Keratinocyte (primary cell): ENCODE measurements at places on chromosomes 12 and 14. TPM values are rescaled to one million over a fixed set of nuclear protein-coding genes. Genes with fewer than 3 reads are reported as not detected.

KSR2 gene
- under 0.01 to 0.01 TPM (median 0.01 TPM) in 3 replicates for polyA plus RNA-seq

GRCh38 chr14:93490001-93490400 is 59.3 kb downstream of the UNC79 start:
- no peak for DNase-seq
- no peaks in the 10 kb centered on the region for H3K36me3 ChIP-seq
- H3K4me3 ChIP-seq = no peak overlapping the region
- no peaks in the 10 kb centered on the region for H3K27me3 ChIP-seq

DNA sequence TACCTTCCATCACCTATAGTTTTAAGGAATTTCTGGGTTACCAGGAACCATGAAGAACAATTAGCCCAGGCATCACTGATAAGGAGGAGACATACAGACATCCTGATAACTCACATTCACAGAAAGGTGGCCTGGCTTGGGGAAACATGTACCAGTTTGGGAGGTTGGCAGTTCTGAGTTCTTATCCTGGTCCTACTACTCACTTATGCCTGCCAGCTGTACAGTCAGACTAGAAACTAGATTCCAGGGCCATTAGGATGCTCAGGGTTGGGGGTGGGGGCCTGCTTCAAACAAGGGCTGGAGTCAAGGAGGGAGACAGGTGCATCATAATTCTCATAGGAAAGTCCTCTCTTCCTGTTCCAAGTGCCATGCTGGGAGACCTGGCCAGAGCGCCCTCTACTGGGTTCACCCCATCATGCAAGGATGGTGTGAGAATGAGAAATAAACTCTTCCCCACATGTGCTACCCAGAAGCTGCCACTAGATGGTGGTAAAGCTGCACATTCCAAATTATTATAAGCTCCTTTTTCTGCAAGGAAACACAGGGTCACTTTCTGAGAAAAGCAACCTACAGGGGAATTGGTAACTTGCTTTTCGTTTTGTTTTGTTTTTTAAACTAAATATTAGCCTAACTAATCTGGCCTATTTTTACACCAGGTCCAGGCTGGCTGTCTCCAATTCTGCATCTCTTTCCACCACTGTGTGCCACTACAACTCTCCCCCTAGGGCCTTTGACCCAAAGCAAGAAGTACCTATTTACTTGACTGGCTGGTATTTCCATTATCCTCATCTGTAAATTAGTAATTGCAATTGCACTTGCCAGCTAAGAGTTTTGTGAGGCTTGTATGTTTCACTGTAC is 14.5 kb downstream of the OAS2 start:
- H3K27me3 ChIP-seq = no peaks in the 10 kb centered on the region
- peak; percentile 41 for DNase-seq
- H3K27ac ChIP-seq = no peak overlapping the region
- no peak overlapping the region for H3K4me3 ChIP-seq

- H3K4me3 ChIP-seq = no peak overlapping the region
- H3K27me3 ChIP-seq = no peaks in the 10 kb centered on the region
- no peak for DNase-seq
- H3K36me3 ChIP-seq = no peaks in the 10 kb centered on the region
- no peaks in the 10 kb centered on the region for H3K4me1 ChIP-seq
These were observed 351.6 kb upstream of the TBX3 start for GRCh38 chr12:115035535-115036107.

DNA sequence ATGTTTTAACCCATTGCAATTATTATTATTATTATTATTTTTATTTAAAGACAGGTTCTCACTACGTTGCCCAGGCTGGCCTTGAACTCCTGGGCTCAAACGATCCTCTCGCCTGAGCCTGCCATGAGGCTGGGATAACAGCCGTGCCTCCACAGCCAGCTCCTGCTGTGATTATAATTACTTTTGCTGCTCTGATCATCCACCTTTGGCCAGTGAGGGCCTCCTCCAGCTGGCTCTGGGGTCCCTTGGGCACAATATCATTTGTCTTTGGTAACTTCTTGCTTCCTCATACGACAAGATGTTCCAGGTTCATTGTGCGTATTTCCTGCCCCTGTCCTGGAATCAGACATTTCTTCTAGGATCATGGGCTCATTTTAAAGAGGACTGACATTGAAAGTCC is 28.4 kb downstream of the LRTM2 start:
- H3K27ac ChIP-seq = no peak overlapping the region
- no peak overlapping the region for H3K4me3 ChIP-seq
- no peak for DNase-seq
- H3K27me3 ChIP-seq = peaks cover 27% of the 10 kb centered on the region
- no peaks in the 10 kb centered on the region for H3K36me3 ChIP-seq

DNA sequence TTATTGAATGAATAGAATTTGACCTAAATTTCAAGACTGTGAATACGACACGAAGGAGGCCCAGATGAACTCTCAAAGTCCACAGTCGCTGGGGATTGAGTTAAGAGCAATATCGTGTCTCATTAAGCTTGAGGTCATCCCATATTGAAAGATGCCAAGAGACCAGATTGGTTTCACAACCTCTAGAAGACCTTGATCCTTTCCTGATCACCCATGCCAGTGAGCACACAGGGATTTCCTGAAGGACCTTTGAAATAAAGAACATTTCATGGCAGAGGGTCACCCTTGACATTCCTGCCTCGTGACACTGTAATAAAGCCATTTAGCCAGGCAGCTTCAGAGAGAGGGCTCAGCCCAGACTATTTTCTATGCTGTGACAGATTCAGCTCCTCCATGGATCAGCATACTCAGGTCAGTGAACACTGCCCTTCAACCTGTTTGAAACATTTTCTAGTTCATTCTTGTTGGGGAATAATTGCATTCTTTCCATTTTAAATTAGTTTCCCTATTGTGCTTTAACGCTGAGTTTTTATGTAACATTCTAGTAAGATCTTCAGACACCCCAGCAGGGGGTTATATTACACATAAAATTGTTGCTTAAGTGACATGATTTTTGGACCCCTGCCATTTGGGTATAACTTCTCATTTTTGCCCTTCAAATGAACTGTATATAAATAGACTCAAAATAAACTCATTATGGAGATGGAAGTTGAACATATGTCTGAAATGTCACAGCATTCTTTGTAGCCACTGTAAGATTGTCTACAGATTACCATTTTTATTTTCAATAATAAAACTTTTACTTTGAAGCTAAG is 213.2 kb downstream of the C12orf50 start:
- H3K36me3 ChIP-seq = no peaks in the 10 kb centered on the region
- no peaks in the 10 kb centered on the region for H3K27me3 ChIP-seq
- no peak overlapping the region for H3K4me3 ChIP-seq
- H3K4me1 ChIP-seq = peaks cover 19% of the 10 kb centered on the region
- no peak for DNase-seq
- no peak overlapping the region for H3K27ac ChIP-seq

GRCh38 chr14:104800771-104801519 is at the start of gene ZBTB42:
Gene ZBTB42, plus strand, starts transcription at chr14:104801101. Its CDS starts 97 bp downstream, at chr14:104801198.
- peaks cover 16% of the 10 kb centered on the region for H3K27me3 ChIP-seq
- H3K4me1 ChIP-seq = peaks cover 8% of the 10 kb centered on the region
- H3K36me3 ChIP-seq = no peaks in the 10 kb centered on the region
- no peak within 1 kb of the TSS for H3K27ac ChIP-seq
- H3K4me3 ChIP-seq = peak within 1 kb of the TSS; percentile 37
- no peak for DNase-seq

DNA sequence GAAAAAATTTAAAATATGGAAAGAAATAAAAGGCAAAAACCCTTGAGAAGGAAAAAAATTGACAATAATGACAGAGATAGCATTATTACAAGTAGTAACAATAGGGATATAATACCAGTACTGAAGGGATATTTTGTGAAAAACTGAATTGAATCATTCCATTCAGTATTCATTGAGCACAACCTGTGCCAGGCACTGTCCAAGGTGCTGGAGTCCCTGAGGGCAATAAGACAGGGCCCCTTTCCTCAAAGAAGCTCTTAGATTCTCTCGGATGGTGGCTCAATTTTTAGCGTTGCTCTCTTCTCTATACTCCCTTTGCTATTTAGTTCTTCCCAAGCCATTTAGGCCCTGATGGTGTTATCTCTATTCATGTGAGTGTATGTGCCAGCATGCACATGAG is 34.3 kb upstream of the GAS2L3 start:
- H3K27ac ChIP-seq = no peak overlapping the region
- H3K4me3 ChIP-seq = no peak overlapping the region
- DNase-seq = no peak
- H3K4me1 ChIP-seq = no peaks in the 10 kb centered on the region
- no peaks in the 10 kb centered on the region for H3K27me3 ChIP-seq

KLRC3 gene
- not detected in 3 replicates for polyA plus RNA-seq

GRCh38 chr12:12999271-12999958 is 650 bp downstream of the HEBP1 start:
- peaks cover 11% of the 10 kb centered on the region for H3K4me1 ChIP-seq
- no peaks in the 10 kb centered on the region for H3K27me3 ChIP-seq
- no peak for DNase-seq
- H3K4me3 ChIP-seq = peak overlapping the region; percentile 55
- H3K27ac ChIP-seq = peak overlapping the region; percentile 67

RASSF9 gene
- 2.5 to 4.7 TPM (median 4.2 TPM) in 3 replicates for polyA plus RNA-seq

REM2 gene
- polyA plus RNA-seq = 0.04 to 0.06 TPM (median 0.05 TPM) in 3 replicates

GRCh38 chr12:101792046-101792931 is 38.5 kb downstream of the GNPTAB start:
- H3K4me3 ChIP-seq = no peak overlapping the region
- H3K36me3 ChIP-seq = peaks cover 6% of the 10 kb centered on the region
- DNase-seq = no peak

DNA sequence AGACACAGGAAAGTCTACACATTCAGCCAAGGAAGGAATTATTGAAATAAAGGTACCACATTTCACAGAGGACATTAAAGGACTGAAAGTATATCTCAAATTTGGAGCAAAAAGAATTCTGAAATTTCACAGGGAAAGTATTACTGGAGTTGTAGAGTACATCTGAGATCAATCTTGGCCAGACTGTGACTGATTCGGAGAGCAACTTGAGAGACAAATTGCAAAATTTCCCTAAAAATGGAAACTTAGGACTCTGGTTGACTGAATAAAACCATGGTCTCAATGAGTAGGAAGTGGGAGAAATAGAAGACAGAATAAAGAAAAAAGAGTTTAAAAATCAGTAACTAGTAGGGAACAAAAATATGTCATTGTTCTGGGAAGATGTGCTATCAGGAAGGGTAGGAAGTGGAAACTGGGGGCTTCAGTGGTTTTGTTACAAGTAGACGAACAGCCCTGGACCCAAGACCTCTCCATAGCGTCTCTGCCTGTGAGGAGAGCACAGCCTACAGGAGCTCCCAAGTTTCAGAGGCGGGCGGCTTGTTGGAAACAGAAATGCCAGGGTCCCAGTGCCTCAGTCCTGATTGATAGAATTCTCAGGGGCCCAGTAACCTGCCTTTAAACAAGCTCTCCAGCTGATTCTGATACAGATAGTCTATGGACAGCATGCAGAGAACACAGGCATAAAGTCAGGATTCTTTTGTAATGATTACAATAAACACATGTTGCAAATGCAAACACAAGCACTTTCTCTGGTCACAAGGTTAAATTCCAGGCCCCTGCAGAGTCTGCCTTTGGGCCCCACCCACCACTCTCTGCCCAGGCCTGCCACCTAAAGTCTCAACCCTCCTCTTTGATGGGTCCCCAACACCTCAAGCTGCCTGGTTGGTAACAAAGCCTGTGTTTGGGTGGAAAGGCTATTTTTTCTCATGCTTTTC is 63.1 kb downstream of the BBS10 start:
- no peak overlapping the region for H3K4me3 ChIP-seq
- no peaks in the 10 kb centered on the region for H3K27me3 ChIP-seq
- peaks cover 1% of the 10 kb centered on the region for H3K36me3 ChIP-seq
- no peak for DNase-seq
- H3K4me1 ChIP-seq = peaks cover 13% of the 10 kb centered on the region

GRCh38 chr12:127991485-127991884 is 275.5 kb upstream of the TMEM132C start:
- H3K36me3 ChIP-seq = no peaks in the 10 kb centered on the region
- H3K27ac ChIP-seq = no peak overlapping the region
- no peaks in the 10 kb centered on the region for H3K27me3 ChIP-seq
- no peaks in the 10 kb centered on the region for H3K4me1 ChIP-seq
